ENCODE measurements at places on chromosomes 12 and 14.

GRCh38 chr14:41609704-41610183, 3.1 kb downstream of the LRFN5 start:
- H3K4me3 ChIP-seq, result no peak overlapping the region
- peaks cover 49% of the 10 kb centered on the region for H3K27me3 ChIP-seq
- no peaks in the 10 kb centered on the region for H3K36me3 ChIP-seq
- H3K4me1 ChIP-seq, result peaks cover 13% of the 10 kb centered on the region

- H3K4me3 ChIP-seq, result no peak overlapping the region
- DNase-seq, result no peak
- peak overlapping the region; percentile 41 for H3K27ac ChIP-seq
- H3K36me3 ChIP-seq, result peaks cover 19% of the 10 kb centered on the region
- H3K27me3 ChIP-seq, result no peaks in the 10 kb centered on the region
Observed at GRCh38 chr12:117060246-117060928, 38.8 kb downstream of the TESC start.

GRCh38 chr14:62645649-62646048, 399.6 kb downstream of the KCNH5 start:
- no peaks in the 10 kb centered on the region for H3K4me1 ChIP-seq
- H3K27me3 ChIP-seq, result no peaks in the 10 kb centered on the region
- no peak overlapping the region for H3K27ac ChIP-seq
- DNase-seq, result no peak
- H3K36me3 ChIP-seq, result no peaks in the 10 kb centered on the region

GRCh38 chr12:79515530-79515935, 175.2 kb downstream of the PAWR start:
- H3K36me3 ChIP-seq, result no peaks in the 10 kb centered on the region
- no peaks in the 10 kb centered on the region for H3K27me3 ChIP-seq
- no peak overlapping the region for H3K4me3 ChIP-seq

- H3K27ac ChIP-seq, result no peak overlapping the region
- no peak overlapping the region for H3K4me3 ChIP-seq
- DNase-seq, result no peak
- no peaks in the 10 kb centered on the region for H3K27me3 ChIP-seq
- H3K36me3 ChIP-seq, result no peaks in the 10 kb centered on the region
- no peaks in the 10 kb centered on the region for H3K4me1 ChIP-seq
Observed at GRCh38 chr12:19712041-19712440, 272.7 kb downstream of the AEBP2 start.

GRCh38 chr12:89391726-89392336, 39.5 kb upstream of the DUSP6 start:
- H3K36me3 ChIP-seq, result no peaks in the 10 kb centered on the region
- no peak overlapping the region for H3K4me3 ChIP-seq
- DNase-seq, result no peak
- H3K27me3 ChIP-seq, result no peaks in the 10 kb centered on the region

- no peak overlapping the region for H3K27ac ChIP-seq
- peaks cover 7% of the 10 kb centered on the region for H3K27me3 ChIP-seq
- no peak for DNase-seq
- H3K36me3 ChIP-seq, result no peaks in the 10 kb centered on the region
Observed at GRCh38 chr12:31118347-31119191, 44.9 kb downstream of the DDX11 start.

DNA sequence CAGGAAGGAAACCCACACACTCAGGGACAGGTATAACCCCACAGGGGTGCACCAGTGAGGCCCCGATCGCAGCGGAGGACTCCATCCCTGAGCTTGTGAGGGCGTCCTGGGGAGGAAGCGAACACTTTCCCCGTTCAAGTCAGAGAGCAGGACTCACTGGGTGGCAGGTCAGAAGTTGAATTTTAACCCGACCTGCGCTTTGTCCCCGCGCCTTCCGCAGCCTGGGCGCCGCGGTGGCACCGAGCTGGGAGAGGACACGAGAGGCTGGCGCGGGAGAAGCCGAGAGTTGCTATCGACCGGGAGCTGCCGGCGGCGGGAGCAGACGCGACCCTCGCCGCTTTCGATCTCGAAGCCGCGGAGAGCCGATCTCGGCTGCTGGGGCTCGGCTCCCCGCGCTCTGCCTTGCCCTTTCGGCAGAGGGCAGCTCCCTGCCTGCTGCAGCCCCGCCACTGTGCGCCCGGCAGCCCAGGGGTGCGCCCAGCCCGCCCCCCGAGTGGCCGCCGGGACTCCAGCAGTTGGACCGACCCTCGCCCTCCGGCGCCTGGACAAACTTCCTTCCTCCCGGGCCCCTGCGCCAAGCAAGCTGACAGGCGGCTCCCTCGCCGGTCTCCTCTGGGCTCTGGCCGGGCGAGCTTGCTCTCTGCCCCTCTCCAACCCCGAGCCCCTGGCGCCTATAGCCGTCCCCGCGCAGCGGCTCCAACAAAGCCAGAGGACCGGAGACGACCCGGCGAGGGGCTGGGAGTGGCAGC, 918 bp downstream of the LIN7A start:
- no peak overlapping the region for H3K4me3 ChIP-seq
- no peaks in the 10 kb centered on the region for H3K4me1 ChIP-seq
- no peaks in the 10 kb centered on the region for H3K27me3 ChIP-seq
- no peak for DNase-seq

- no peak overlapping the region for H3K27ac ChIP-seq
- H3K4me1 ChIP-seq, result no peaks in the 10 kb centered on the region
- DNase-seq, result no peak
- H3K27me3 ChIP-seq, result no peaks in the 10 kb centered on the region
- H3K4me3 ChIP-seq, result no peak overlapping the region
Observed at GRCh38 chr14:53048631-53049030, 97.8 kb upstream of the FERMT2 start.

GRCh38 chr12:103707446-103707845, 120.4 kb downstream of the STAB2 start:
- H3K4me1 ChIP-seq, result no peaks in the 10 kb centered on the region
- peaks cover 19% of the 10 kb centered on the region for H3K27me3 ChIP-seq
- DNase-seq, result no peak
- H3K27ac ChIP-seq, result no peak overlapping the region
- H3K4me3 ChIP-seq, result no peak overlapping the region

GRCh38 chr14:76964695-76965094, 63.8 kb downstream of the IRF2BPL start:
- no peak for DNase-seq
- no peak overlapping the region for H3K4me3 ChIP-seq
- H3K36me3 ChIP-seq, result peaks cover 18% of the 10 kb centered on the region
- peaks cover 48% of the 10 kb centered on the region for H3K4me1 ChIP-seq

- no peak for DNase-seq
- no peaks in the 10 kb centered on the region for H3K4me1 ChIP-seq
- no peak overlapping the region for H3K27ac ChIP-seq
- H3K36me3 ChIP-seq, result no peaks in the 10 kb centered on the region
- H3K4me3 ChIP-seq, result no peak overlapping the region
- peaks cover 6% of the 10 kb centered on the region for H3K27me3 ChIP-seq
Observed at GRCh38 chr12:130862161-130862560, 9.7 kb upstream of the RAN start.

- no peaks in the 10 kb centered on the region for H3K27me3 ChIP-seq
- DNase-seq, result no peak
- peaks cover 46% of the 10 kb centered on the region for H3K36me3 ChIP-seq
- H3K27ac ChIP-seq, result peak overlapping the region; percentile 100
- peaks cover 17% of the 10 kb centered on the region for H3K4me1 ChIP-seq
- peak overlapping the region; percentile 98 for H3K4me3 ChIP-seq
Observed at GRCh38 chr12:10612984-10613348, 443 bp downstream of the MAGOHB start.

DNA sequence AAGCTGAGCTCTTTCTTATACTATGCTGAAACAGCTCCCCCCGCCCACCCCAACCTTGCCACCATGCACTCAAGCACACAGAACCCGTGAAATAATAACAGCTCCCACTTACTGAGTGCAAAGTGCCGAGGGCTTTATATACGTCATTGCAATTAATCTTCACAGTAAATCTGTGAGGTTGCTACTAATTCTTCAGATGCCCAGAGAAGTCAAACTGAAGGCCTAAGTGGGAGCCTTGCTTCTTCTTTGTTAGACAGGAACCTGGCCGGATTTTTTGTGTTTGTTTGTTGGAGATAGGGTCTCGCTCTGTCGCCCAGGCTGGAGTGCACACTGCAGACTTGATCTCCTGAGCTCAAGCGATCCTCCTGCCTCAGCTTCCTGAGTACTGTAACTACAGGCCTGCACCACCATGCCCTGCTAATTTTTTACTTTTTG, 34.0 kb downstream of the VCPKMT start:
- H3K4me1 ChIP-seq, result peaks cover 56% of the 10 kb centered on the region
- H3K36me3 ChIP-seq, result peaks cover 28% of the 10 kb centered on the region
- H3K27ac ChIP-seq, result peak overlapping the region; percentile 88
- peak; percentile 77 for DNase-seq

Measured in effector memory CD8-positive, alpha-beta T cell (primary cell).